ENCODE measurements at places on chromosomes 13 and 19.
A peak's percentile ranks its signal among the peaks of the same experiment; 100 is the strongest.

DNA sequence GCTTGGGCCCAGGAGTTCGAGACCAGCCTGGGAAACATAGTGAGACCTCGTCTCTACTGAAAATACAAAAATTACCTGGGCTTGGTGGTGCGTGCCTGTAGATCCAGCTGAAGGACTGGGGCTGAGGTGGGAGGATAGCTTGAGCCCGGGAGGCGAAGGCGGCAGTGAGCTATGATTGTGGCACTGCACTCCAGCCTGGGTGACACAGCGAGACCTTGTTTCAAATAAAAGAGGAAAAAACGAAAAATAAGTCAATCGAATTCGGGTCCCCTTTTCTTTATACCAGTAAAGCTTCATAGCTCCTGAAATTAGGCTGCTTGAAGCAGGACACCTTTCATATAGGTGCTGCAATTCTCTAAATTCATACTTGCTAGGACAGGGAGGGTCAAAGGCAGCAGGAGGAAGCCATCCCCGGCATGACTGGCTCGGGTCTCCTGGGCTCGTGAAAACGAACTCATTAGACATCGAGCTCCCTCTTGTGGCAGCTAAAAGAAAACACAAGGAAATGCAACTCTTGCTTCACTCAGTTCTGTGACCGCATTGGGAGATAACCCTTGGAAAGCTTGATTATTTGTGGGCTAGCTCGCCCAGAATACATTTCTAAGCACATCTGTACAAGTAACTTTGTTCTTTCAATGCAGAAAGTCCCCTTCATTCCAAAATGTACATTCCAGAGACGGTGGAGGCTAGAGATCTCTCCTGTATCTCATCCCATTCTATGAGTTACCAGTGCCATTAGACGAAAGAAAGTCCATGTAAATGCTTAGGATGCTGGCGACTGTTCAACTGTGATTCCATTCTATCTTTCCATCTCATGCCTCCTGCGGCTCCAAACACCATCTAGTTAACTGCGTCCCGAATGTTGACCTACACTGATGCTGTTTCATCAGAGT, 16.8 kb downstream of the FPR2 start:
- DNase-seq, result peak; percentile 67

GRCh38 chr19:40686882-40687524, 3.4 kb downstream of the NUMBL start:
- no peak for DNase-seq

- no peak for DNase-seq
Measured at GRCh38 chr13:104008075-104008474, 941.9 kb upstream of the SLC10A2 start.

DNA sequence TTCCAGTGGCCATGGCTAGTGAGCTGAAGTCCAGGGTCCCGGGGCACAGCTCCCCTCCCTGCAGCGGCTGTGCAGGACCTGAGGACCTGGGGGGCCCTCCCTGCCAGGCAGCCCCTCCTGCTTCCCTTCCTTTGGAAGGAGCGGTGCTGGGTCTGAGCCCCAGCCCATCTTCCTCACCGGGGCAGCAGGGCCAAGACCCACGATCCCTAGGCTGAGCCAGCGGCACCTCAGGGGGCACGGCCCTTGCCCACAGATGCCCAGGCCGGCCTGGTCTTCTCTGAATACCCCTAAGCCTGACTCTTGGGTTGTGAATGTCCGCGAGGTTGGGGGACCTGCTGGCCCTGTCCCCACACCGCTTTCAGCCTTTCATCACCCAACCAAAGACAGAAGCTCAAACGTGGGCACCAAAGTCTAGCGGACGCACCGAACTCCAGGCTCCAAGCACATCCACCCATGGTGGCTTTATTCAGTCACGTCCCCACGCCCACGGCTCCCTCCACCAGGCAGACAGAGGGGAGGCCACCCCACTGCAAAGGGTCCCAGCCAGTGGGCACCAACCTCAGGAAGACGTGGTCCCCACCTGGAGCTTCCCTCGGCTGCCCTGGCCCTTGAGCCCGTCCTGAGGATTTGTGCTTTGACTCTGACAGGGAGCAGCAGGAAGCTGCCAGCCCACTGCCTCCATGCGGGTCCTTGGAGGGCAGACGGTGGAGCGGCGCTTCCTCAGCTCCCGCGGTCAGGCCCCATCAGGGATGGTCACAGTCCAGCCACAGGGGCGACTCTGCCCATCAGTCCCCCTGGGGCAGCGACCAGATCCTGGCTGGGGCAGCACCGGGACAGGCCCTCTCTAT, 8.3 kb upstream of the MEX3D start:
- DNase-seq, result no peak

GRCh38 chr19:48817585-48818124, 6.8 kb upstream of the BCAT2 start:
- no peak for DNase-seq

- peak; percentile 32 for DNase-seq
Measured at GRCh38 chr19:11382898-11383705, 1.0 kb downstream of the EPOR start.

GRCh38 chr19:38270587-38271167, 6.3 kb downstream of the SPINT2 start:
- no peak for DNase-seq

- peak; percentile 17 for DNase-seq
Measured at GRCh38 chr19:7366701-7367420, 18.1 kb downstream of the ARHGEF18 start.

DNA sequence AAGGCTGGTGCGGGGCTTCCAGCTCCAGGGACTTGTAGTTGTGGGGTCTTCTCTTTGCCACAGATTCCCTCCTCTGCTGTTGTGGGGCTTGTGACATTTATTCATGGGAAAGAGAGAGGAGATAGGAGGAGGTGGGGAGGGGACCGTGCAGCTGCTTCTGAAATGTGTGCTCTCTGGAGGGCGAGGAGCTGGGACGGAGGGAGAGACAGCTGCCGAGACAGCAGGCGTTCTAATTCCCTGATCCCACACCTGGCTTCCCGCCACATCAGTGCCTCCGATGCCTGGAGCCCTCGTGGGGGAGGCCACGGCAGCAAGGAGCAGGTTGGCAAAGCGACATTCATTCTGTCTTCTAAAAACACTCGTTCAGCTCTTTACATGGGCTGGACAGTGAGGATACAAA, 164.4 kb downstream of the USP12 start:
- peak; percentile 7 for DNase-seq

- DNase-seq, result no peak
Measured at GRCh38 chr19:43511324-43511723, 6.8 kb upstream of the PHLDB3 start.

GRCh38 chr13:32426990-32427851, 709 bp downstream of the N4BP2L1 start:
- no peak for DNase-seq

DNA sequence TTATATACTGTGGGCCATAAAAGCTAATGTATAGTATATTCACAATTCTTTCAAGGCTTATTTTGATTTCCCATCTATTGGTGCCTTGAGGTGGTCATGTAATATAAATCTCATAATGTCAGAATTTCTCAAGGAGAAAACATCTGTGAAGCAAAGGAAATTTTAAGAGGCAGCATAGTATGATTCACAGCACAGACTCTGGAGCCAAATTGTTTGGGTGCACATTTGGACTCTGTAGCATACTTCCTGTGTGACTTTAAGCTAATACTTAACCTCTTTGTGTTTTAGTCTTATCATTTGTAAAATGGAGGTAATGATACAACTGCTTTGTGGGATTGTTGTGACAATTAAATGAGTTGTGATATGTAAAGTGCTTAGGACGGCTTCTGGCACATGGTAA, 67.6 kb downstream of the PIBF1 start:
- DNase-seq, result no peak

DNA sequence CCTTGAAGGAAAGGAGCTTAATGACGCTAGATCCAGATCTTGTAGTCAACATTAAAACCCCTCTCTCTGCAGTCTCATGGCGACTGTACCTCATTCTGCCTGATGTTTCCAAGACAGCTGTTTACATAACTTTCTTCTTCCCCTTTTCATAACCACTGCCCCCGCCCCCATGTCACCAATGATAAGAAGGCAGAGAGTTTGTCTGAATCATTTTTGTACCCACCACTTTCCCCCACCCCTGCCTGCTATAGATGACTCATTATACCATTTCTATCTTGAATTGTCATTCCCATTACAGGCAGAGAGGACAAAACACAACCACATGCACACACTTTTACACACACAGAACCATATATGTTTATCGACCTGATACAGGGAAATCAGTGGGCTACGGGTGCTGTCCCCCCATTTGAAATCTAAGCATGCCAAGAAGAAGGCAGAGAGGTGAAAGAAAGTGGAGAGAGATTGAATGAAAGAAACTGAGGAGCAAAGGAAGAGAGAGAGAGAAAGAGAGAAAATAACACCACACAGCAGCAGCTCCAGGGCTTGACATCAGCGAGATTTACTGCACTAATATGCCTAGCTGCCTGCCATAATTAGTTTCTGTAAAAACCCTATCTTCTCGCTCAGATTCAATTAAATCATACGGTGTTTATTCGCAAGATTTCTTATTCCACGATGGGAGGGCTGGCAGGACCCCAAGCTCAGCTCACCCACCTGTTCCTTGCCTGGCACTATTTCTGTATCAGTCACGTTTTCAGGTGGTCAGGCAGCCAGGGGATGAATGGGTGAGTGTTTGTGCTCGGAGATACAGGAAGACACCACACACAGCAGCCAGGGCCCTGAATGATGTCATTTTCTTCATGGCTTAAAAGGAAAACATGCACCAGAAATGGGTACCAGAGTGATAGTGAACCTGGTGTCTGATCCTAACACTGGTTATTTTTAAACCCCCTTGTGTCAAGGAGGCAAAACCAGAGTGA, 114.3 kb upstream of the SERP2 start:
- no peak for DNase-seq

DNA sequence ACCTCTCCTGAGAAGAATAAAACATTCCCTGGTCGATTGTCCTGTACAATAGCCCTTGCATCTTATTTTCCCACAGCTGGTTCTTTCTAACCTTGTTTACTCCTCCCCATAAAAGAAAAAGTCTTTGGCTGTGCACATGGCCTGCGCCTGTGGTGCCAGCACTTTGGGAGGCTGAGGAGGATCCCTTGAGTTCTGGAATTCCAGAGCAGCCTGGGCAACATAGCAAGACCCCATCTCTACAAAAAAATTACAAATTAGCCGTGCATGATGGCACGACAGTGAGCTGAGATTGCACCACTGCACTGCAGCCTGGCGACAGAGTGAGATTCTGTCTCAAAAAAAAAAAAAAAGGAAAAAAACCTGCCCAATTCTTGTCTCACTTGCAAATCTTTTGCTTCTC, 7.2 kb upstream of the NUP62 start:
- DNase-seq, result no peak

- DNase-seq, result no peak
Measured at GRCh38 chr13:53439439-53440225, 411.0 kb downstream of the OLFM4 start.

Measured in NCI-H774 (cell line).